ENCODE measurements at places on chromosomes 6 and 20.

DNA sequence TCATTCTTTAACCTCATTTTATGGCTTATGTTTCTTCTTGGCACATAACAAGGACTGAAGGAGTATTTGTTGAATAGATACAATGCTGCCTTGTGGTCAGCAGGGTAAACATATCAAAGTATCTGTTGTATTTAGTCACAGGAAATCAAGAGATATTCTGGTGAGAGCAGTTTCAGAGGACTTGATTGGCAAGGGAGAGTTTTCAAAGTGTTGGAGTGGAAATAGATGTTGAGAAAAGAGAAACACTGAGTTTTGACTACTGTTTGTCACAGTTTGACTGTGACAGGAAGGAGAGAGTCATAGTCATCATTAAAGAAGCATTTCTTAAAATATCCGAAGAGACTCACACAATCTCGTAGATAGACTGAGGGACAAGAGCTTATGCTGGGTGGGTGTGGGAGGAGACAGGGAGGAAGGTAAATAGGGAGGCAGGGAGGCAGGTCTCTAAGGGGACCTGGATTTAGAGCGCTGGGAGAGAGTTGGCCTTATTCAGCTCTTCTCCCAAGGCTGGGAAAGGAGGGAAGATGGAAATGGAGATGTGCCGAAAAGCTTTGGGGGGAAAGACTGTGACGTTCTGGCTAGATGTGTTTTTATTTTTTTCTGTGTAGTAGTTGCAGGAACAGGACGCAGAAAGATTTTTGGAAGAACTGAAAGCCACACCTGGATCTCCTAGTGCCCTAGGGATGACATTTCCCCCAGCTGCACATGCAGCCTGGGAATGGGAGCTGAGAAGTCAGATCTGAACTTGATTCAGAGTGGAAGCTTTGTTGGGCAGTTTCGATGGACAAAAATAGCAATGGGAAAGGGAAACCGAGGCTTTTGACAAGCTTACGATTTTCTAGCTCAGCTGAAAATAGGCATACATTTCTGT lies 65.0 kb upstream of the IFNGR1 start:
- no peak for DNase-seq

GRCh38 chr6:53673162-53673727 lies 7.7 kb upstream of the KLHL31 start:
- DNase-seq: no peak

GRCh38 chr6:105786890-105787655 lies 299.1 kb upstream of the PRDM1 start:
- no peak for DNase-seq

DNA sequence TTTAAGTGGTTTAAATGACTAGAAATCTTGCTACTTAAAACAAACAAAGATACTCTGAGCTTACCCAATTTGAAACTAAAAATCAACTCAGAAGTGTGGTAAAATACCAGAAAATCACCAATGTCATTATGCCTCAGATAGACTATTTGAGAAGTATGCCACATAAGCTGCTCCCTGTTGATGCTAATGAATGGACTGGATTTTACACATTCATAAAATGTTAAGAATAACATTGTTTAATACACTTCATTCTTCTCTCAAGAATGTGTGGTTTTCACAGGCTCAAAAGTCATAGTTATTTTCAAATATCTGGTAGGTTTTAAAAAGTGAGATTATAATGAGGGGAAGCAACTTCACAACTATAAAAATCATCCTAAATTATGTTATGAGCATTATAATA lies 170.6 kb downstream of the TASP1 start:
- DNase-seq: no peak

GRCh38 chr20:22723659-22724058 lies 139.3 kb upstream of the FOXA2 start:
- DNase-seq: no peak

GRCh38 chr6:141349710-141350109 lies 783.0 kb upstream of the GJE1 start:
- DNase-seq: no peak

DNA sequence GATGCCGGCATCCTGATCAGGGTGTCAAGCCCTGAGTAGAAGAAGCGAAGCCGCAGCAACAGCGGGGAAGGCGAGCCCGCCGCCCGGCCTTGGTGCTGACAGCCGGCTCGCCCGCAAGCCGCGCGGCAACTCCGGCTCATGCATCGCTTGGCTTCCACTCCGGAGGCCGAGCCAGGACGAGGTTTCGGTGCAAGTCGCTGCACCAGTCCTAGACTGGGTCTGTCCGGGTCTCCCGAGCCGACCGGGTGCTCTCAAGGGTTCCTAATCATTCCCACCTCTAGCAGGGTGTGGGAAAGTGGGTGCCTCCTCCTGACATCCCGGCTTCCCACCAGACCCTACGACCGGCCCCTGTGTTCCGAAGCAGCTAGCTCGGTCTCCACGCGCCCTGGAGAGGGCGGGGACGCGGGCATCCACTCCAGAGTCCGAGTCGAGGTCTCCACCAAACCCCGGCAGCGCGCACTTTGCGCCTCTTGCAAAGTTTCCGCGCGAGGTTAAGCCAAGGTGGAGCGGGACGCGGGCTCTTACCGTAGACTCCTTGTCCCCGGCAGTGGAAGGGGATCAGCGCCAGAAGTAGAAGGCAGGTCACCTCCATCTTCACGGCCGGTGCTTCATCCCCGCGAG lies 1.4 kb downstream of the MDGA1 start:
- peak; percentile 18 for DNase-seq

- DNase-seq: no peak
Measured at GRCh38 chr20:52204136-52204535, 12.6 kb upstream of the ZFP64 start.

GRCh38 chr6:12656906-12657305 lies 59.7 kb upstream of the PHACTR1 start:
- DNase-seq: no peak

DNA sequence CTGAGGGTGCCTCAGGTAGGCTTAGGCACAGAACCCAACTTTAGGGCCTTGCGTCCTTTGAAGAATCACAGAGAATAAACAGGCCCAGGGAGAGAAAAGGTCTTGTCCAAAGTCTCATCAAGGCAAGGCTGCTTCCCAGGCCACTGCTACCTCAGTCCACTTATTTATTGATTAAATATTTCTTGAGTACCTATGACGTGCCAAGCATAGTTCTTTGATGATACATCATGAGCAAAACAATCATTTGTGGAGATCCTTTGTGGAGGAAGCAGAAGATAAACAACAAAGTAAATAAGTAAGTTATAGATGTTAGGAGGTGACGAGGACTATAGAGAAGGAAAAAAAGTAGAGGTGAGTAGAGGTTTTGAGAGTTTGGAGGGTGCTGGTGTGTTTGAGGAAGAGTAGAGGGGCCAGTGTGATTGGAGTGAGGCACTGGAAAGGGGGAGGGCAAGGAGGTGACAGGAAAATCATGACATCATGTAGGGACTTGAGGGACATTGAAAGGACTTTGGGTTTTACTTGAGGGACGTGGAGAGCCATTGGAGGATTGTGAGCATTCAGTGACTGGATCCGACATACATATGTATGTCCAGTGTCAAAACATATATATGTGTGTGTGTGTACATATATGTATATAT lies 14.1 kb upstream of the CHMP4B start:
- DNase-seq: no peak

GRCh38 chr6:125217992-125218391 lies 64.4 kb downstream of the TPD52L1 start:
- no peak for DNase-seq

DNA sequence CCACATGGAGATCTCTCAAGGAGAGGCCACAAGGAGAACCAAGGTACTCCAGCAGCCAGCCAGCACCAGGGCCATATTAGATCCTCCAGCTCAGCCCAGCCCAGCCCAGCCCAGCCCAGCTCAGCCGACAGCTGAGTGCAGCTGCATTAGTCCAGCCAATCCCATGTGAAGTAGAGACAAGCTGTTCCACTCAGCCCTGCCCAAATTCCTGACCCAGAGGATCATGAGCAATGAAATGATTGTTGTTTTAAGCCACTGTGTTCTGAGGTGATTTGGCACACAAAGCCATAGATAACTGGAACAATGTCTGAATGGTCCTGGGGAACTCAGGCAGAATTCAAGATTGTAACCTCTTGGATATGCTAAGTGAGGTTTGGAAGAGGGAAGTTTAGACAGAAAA lies 59.5 kb upstream of the BMP2 start:
- DNase-seq: no peak

DNA sequence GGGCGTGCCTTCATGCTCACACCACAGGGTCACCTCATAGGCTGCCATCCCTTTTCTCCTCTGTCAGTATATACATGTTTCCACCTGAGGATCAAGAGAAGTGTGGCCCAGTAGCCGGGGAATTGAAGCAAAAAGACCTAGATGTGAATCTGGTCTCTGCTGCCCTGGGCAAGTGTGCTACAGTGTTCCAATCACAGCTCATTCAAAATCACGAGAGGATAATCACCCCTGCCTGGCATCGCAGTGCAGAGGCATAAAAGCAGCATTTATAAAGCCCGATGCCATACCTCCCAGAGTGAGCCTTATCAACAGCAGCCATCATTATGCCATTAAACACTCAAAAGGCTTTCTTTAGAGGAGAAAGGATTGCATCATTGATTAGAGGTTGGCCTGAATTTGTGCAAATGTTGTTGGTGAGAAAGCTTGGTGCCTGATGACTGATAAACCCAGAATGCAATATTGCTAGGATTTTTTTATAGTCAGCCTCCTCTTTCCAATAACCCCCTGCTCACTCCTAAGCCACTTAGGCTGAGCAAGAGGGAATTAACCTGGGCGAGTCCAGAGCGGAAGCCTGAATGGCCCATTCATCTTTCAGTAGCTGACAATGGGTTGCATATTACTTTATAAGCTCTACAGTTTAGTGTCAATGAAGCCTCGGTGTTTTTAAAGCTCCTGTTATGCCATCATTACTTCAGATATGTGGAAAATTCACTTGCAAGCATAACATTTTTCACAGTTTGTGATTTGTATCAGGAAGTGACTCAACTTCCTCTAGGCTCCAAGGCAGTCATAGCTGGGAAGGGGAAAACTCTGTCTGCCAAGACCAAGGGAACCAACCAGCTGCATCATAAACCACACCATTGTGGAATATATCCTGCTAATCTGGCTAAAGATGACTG lies 92.5 kb upstream of the NXT1 start:
- DNase-seq: no peak

DNA sequence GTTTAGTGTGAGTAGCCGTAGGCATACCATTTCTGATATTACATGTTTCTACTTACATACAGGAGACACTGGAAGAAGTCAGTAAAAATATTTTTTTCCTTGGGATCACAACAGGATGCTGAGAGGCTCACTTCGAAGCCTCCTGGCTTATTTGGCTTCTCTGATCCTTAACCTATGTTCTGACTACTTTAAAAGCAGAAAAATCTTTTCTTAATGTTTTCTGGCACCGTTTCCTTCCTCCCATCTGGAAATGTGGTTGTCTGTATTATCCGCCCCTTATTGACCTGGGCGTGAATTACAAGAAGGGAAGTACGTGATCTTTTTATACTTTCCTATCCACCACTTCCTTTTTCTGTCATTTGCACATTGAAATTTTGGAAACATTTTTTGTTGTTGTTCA lies 379.6 kb downstream of the COL12A1 start:
- no peak for DNase-seq

DNA sequence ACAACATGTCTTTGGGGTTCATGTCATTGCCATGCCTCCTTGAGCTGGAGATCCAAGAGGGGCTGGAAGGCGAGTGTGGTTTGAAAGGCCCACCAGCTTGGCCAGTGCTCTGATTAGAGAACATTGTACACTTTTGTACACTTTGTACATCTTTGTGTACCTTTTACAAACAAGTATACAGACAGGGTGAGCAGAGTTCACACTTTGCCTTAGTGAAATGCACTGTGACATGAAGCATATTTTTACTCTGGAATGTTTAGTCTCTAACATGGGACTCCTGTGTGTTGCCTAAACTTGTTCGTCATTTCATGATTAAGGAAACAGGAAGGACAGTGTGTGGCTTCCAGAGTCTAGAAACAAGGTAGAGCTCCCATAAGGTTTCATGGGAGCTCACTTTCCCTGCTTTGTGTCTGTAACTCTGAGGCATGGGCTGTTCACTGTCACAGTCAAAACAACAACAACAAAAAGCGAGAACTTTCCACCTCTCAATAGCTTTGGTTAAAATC lies 225.8 kb upstream of the SOX4 start:
- DNase-seq: no peak

- no peak for DNase-seq
Measured at GRCh38 chr20:37744347-37744746, 50.5 kb downstream of the CTNNBL1 start.

- peak; percentile 26 for DNase-seq
Measured at GRCh38 chr6:26195924-26196845, 109.0 kb downstream of the HFE start.

DNA sequence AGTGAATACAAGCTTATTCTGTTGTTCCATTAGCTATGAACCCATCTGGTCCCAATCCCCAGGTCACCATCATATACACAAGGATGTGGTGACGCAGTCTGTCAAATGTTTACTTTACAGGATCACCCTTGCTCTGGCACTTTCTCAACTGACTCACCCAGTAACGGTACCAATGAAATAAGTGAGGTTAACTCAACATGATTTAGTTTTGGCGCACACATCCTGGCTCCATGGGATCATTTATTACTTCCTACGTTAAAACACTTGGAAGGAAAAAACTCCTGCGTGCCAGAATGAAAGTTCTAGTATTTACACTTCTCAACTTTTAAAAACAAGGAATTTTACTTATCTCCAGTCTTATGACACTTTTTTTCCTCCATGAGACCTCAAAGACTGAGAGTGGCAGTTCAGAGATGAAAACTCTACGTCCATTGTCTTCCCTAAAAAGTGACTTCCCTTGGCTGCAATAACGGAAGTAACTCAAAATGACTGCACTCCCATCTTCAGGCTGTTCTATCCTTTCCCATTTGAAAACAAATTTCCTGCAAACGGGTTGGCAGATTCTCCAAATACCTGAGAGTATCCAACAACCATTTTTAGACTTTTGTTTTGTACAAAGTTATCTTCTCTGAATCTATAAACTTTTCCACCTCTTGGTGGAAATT lies 15.9 kb downstream of the AGPAT4 start:
- no peak for DNase-seq

- DNase-seq: no peak
Measured at GRCh38 chr6:124577734-124578281, 384.4 kb upstream of the RNF217 start.

- no peak for DNase-seq
Measured at GRCh38 chr20:40449974-40450616, 238.9 kb downstream of the MAFB start.

- peak; percentile 87 for DNase-seq
Measured at GRCh38 chr20:62668441-62669027, 26.2 kb downstream of the SLCO4A1 start.

GRCh38 chr6:18795726-18796125 lies 408.6 kb downstream of the RNF144B start:
- no peak for DNase-seq

GRCh38 chr20:33097001-33097400 lies 17.6 kb downstream of the BPIFB4 start:
- no peak for DNase-seq

GRCh38 chr6:163986313-163986712 lies 571.8 kb downstream of the QKI start:
- no peak for DNase-seq

- DNase-seq: no peak
Measured at GRCh38 chr6:155276638-155277037, 12.8 kb downstream of the CLDN20 start.

- DNase-seq: no peak
Measured at GRCh38 chr6:73339340-73339739, 14.7 kb downstream of the DPPA5 start.

Data from neural crest cell (in vitro differentiated cells).